ENCODE measurements at places on chromosomes 12 and 14.

DNA sequence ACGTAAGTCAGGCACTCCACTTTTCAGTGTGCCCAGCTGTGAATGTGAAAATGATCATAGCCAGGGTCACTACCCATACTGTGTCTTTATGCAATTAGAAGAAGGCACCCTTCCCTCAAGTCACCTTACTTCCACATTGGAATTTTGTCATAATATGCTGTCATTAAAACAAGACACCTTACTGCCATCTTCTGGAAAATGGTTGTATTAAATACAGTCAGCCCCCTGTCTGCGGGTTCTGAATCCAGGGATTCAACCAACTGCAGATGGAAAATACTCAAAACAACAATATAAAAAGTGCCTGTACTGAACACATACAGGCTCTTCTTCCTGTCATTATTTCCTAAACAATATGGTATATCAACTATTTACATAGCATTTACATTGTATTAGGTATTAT is 70.2 kb upstream of the TBX5 start:
- no peak for DNase-seq

DNA sequence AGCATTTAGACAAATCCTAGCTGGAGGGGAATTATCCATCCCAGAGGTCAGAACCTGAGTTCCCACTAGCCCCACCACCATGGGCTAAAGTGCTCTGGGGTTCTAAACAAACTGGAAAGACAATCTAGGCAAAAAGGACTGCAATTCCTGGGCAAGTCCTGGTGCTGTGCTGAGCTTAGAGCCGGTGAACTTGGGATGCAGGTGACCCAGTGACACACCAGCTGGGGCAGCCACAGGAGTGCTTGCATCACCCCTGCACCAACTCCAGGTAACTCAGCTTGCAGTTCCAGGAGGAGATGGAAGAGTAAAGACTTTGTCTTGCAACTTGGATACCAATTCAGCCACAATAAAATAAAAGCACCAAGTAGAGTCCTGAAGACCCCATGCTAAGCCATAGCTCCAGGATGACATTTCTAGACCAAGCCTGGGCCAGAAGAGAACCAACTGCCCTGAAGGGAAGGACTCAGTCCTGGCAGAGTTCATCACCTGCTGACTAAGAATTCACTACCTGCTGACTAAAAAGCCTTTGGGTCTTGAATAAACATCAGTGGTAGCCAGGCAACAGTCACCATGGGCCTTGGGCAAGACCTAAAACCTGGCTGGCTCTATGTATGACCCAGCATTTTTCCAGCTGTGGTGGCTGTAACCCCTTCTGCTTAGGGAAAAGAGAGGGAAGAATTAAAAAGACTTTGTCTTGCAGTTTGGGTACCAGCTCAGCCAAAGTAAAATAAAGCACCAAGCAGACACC is 223.4 kb upstream of the DIO2 start:
- DNase-seq: no peak

- no peak for DNase-seq
These were observed 21.2 kb upstream of the SMCO2 start for GRCh38 chr12:27425306-27425705.

DNA sequence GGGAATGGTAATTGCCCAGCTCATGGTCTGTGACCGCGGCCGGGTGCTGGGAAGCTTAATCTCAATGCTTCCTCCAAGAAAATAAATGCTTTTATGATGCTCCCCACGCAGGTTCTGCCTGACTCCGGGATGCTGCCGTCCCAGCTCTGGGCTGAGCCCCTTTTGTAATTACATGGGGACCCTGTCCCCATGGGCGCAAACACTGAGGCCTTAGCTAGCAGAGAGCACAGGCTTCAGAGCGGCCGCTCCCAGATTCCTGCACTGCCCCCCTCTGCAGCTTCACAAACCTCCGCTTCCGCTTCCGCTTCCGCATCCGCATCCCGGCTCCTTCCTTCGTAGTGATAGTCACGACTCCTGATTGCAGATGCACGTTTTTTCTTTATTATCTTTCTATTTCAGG is 129.5 kb downstream of the KIF26A start:
- DNase-seq: no peak

DNA sequence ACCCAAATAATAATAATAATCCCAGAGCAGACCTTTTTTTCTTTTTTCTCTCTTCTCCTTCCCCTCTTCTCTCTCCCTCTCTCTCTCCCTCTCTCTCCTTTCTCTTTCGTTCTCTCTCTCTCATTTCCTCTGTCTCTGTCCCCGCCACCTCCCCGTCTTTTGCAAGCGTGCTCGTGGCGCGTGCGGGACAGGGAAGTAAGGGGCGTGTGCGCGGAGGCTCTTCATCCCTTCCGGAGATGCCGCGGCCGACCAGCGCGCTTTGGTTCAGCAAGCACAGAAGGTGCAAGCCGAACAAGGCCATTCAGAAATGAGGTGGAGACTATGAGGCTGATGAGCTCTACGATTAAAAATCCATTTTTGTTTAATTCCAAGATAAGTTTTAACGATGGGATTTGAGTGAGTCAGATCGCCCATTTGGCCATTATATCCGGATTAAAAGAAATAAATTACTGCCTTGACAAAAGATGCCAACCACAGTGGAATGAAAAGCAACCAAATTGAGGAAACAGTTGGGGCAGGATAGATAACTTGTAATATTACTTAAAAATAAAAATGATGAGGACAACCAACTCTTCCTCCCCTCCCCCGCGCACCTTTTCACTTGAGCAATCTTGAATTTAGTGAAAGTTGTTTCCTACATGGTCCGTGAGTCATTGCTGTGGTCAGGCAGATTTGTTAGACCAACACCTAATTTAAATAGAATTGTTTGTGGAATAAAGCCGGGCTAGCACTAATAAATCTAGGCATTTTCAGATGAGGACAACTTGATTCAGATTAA is 1.2 kb upstream of the AMIGO2 start:
- peak; percentile 24 for DNase-seq

- no peak for DNase-seq
These were observed 362.9 kb downstream of the RAD51B start for GRCh38 chr14:68182492-68182891.

DNA sequence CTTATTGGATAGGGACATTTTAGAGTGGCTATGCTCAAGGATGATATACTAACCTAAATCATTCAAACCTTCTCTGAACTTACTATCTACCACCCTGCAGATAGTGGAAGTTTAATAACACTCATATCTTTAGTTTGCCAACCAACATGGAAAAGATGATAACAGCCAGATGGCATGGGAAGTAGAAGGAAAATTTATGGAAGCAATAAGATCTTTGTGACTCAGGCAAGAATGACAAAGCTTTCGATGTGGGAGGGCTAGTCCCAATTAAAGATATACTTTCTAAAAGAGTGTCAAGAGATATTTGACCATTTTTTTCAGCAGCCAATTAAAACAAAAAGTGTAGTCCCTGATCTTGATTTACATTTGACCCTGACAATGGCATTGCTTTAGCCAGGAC is 631.7 kb downstream of the RPS29 start:
- no peak for DNase-seq

- peak; percentile 30 for DNase-seq
These were observed 452.7 kb upstream of the PDE3A start for GRCh38 chr12:19915392-19916195.

DNA sequence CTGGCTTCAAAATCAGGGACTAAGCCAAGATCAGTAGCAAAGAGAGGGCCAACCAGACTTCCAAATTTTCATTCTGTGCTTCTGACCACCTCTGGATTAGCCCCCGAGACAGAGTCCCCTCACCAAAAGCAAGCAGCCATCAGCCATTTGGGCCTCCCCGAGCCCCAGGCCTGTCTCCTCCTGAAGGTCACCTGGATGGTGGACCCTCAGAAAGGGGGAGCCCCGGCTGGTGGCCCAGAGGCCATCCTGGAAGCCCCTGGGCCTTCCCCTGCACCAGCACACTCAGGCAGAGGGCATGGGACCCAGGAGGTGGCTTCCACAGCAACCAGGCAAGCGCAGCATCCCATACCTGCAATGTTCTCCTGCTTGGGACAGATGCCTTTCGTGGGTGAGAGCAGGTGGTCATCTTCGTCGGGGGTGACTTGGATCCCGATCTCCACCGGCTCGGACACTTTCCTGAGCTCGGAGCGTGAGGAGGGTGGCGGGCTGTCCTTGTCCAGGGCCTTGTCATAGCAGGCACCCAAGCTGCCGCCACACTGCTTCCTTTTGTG is 14.8 kb downstream of the BCL11B start:
- no peak for DNase-seq

GRCh38 chr12:2638273-2639019 is 156.3 kb upstream of the FKBP4 start:
- DNase-seq: no peak

DNA sequence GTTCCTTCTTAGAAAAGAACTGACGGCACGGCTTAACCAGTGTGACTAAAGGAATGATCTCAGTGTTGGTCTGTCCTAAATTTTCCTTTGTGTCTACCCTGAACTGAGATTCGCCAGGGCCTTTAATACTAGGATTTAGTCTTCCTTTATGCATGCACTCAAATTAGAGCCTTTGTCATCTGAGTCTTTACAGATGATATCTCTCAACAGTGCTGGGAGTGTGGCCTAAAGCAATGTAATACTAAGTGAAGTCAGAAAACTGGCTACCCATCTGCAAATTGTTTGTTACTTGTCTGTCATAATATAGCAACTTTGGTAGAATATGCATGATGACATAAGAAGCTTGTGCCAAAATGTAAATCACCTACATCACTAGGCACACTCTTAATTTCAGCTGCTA is 95.4 kb downstream of the PTPRO start:
- DNase-seq: no peak

- no peak for DNase-seq
These were observed 77.6 kb downstream of the TMEM132D start for GRCh38 chr12:129826273-129826672.

DNA sequence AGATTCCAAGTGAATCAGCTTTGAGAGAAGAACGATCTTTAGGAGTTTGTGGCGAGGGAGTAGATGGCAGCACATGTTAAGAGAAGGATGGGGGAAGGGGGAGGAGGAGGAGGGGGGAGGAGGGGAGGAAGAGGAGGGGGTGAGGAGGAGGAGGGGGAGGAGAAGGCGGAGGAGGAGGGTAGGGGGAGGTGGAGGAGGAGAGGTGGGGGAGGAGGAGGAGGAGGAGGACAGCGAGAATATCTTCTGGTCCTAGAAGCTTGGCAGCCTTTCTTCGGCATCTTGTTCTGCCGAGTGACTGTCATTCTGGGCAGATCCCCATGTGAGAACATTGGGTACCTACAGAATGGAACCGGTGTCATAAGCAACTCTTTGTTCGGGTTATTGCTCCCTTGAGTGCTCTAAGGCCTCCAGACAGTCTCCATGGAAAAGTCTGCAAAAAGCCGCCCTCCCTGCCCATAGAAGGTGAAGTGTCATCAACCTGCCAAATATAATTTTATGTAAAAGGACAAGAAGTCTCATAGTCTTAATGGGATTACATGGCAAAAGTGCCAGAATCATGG is 6.9 kb downstream of the RFC5 start:
- no peak for DNase-seq

DNA sequence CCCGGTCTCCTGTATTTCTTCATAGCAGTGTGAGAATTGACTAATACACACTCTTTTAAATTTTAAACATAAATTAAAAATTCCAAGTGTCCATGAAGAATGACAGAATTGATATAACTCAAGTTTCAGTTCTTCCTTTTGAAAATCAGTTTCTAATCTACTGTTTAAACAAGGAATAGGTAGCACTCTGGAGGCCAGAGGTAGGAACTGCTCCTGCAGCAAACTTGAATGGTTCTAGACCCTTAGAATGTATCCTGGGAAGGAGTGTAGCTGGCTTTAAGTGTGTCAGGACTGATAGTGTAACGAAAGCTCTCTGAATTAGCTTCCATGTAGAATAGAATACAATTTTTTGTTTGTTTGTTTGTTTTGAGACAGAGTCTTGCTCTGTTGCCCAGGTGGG is 76.8 kb downstream of the AKAP6 start:
- no peak for DNase-seq

DNA sequence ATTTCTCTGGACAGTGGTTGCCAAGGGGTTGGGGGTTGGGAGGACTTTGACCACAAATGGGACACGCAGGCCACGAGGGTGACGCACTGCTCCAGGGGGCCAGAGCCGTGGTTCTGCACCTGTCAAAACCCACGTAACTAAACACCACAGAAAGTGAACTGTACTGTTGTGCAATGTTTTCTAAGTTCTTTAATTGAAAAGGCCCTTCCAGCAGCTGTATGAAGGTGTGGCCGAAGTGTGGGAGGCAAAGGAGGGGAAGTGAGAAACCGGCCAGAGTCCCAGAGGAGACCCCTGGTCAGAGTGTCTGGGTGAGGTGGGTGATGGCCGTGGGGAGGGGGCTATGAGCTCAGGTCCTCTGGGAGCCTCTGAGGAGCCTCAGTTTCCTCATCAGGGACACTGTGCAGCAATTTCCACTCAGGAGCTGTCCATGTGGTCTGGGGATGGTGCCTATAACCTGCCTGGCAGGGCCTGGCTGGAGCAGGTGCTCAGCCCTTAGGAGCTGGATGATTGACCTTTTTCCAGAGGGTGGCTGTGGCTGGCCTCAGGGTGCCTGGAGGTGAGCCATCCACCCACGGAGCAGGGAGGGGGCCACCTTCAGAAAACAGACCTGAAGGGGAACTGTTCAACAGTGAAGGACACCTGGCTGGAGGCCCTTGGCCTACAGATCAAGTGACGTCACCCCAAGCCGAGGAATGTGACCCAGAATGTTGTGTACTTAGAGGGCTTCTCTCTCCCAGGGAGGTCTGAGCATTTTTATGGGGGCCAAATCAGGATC is 9.8 kb upstream of the BDKRB2 start:
- no peak for DNase-seq

GRCh38 chr12:123519141-123520001 is 14.1 kb downstream of the RILPL1 start:
- peak; percentile 44 for DNase-seq

GRCh38 chr12:99056186-99056585 is 411.1 kb downstream of the APAF1 start:
- no peak for DNase-seq

GRCh38 chr12:65984227-65984479 is 146.4 kb downstream of the LLPH start:
- DNase-seq: no peak

- no peak for DNase-seq
These were observed 7.7 kb upstream of the SERPINA6 start for GRCh38 chr14:94330857-94331256.

All from iPS-NIHi11 (cell line).